CD4-positive, alpha-beta T cell treated with Interleukin-6 at 100 ng/mL for 8 hours (primary cell): ENCODE measurements at places on chromosomes 5 and 9.

DNA sequence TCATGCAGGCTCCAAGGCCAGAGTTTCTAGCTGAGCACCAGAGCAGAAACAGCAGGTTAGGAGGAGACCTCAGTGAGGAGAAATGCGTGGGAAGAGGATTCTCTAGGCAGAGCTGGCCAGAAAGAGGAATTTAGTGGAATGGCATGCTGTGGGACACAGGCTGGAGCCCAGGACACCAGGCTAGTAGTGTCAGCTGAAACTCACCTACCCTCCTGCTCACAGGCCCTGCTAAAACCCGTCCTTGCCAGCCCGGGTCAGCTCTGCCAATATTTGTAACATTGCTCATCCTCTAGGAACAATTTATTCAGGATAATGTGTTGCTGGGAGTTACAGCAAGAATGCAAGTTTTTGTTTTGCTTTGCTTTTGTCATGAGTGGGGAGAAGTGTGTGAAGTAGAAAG, 40.2 kb upstream of the AGXT2 start:
- DNase-seq, result no peak

DNA sequence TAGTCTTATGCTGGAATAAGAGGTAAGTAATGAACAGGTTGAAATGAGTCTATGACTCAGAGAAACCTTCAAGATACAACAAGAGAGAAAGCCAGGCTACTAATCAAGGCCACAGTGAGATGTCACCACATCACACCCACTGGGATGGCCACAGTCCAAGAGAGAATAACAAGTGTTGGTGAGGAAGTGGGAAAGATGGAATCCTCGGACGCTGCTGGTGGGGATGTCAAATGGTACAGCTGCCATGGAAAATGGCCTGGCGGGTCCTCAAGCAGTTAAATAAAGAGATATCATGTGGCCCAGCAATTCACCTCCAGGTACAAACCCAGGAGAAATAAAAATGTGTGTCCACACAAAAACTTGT, 41.9 kb upstream of the NEURL1B start:
- no peak for DNase-seq

DNA sequence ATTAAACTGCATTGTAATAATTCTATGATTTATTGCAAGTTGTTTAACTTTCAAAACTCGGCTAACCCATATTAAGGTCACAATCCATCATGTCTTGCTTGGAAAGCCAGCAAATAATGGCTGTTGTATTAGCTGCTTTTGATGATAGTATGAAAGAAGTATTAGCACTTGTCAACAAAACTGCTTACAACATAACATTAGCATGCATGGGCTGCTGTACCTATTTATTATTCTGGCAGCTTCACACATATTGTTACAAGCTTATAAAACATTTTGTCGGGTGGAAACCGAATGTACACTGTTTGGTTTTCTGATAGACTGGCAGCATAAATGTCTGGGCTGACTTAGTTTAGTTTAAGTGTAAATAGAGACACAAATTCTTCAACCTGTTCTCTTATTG, 378.3 kb downstream of the KIAA0825 start:
- no peak for DNase-seq

GRCh38 chr5:79171635-79172245, 60.1 kb downstream of the BHMT start:
- no peak for DNase-seq

GRCh38 chr5:11898-12297, 80.1 kb upstream of the PLEKHG4B start:
- DNase-seq, result no peak

GRCh38 chr5:96377167-96377566, 55.9 kb downstream of the PCSK1 start:
- no peak for DNase-seq

GRCh38 chr9:124800306-124801259, 23.6 kb downstream of the OLFML2A start:
- DNase-seq, result no peak

GRCh38 chr9:13279284-13280141, at the start of gene MPDZ:
Gene MPDZ (minus strand): TSS chr9:13279692. CDS start chr9:13250315, 29,377 bp downstream.
- no peak for DNase-seq

DNA sequence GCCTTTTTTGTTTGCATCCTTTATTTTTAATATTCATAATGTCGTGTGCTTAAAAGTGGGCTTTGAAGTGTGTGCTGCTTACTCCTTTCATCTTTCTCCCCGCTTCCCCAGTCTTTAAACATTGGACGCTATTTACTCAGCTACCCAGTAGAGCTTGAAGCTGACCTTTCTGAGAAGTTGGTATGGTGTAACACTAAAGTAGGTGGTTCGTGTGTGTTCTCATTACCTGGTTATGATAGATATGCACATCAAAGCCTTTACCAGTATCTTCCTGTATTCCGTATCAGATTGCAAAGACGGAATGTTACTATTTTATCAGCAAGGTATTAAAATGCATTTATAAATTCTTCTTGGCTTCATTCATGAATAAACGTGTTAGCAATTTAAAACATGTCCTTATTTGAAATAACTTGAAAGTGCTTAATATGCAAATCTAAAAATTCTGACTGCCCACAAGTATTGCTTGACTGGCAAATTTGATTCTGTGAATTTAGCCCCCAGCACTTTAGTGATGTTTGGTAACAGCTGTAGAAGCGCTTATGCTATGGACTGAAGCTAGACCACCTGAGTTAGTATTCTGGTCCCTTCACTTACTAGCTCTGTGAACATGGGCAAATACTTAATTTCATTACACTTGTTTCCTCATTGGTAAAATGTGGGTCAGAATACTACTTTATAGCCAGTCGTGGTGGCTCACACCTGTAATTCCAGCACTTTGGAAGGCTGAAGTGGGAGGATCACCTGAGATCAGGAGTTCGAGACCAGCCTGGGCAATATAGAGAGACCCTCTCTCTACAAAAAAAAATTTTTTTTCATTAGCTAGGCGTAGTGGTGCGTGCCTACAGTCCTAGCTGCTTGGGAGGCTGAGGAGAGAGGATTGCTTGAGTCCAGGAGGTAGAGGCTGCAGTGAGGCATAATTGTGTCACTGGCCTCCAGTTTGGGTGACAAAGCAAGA, 1.7 kb downstream of the RRAGA start:
- DNase-seq, result no peak

DNA sequence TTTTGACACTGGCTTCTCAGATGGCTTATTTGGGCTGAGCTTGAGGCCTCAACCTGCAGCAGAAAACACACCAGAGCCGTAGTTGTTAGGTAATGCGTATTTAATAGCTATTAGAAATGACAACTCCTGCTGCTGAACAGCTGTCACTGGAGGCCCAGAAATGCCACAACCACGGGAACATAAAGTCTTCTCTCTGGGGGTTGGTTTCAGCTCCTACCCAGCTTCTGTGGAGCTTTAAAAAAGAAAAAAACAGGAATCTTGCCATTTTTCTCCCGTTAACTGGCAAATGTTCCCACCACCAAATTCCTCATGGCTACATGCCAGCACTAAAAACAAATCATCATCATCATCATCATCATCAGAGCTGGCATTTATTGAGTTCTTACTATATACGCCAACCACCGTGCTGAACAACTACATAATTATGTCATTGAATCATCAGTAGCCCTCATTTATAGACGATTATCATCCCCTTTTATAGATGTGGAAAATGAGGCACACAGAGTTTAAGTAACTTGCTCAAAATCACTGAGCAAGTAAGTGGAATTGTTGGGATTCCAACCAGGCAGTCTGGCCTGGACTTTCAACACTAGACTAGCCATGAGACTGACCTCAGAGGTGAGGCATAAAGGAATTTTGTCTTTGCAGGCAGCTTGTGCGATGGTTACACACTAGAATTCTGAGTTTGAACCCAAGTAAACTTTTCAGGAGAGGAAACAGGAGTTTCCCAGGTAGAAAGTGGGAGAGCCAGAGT, 185.3 kb upstream of the WWC1 start:
- no peak for DNase-seq

GRCh38 chr5:149079883-149080282, 17.0 kb upstream of the SH3TC2 start:
- no peak for DNase-seq

- no peak for DNase-seq
Measured at GRCh38 chr5:98705841-98706240, 67.6 kb upstream of the RGMB start.

- no peak for DNase-seq
Measured at GRCh38 chr5:73433982-73434342, 14.6 kb downstream of the FOXD1 start.

DNA sequence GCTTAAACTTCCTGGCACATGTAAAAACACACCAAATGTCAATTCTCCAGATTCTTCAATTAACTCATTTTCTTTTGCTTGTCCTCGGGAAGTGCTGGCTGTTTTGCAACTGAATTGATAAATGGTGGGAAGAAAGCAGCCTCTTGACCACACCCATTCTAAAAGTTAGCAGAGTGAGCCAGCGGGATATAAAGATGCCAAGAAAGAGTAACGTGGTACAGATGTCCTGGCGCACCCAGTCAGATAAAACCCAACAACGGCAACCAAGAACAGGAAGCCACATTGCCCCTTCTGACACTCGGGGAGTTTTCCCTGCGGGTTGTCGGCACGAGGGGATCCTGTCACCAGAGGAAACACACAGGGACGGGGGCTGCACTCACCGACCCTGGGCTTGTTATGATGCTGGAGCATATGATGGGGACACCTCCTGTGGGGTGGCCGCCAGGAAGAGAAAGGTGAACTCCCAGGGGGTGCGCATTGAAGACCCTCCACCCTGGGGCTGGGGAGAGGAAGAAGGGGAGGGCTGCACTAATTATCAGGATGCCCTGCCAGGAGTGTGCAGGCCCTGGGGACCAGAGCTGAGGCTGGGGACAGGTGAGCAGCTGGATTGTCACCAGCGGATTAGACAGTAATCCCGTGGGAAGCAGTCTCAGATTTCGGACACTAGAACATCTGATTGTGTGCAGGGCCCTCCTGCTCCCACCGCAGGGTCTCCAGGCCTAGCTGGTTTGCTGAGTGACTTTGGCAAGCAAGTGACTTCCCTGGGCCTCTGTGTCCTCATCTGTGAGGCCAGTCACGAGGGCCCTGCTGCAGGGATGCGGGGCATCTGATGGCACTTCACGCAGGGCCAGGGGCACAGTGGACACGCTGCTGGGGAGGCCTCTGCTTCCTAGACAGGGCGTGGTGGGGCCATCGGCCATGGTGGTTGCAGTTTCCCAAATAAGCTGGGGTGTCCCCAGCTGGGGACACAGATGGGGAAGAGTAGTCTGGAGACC, 59.2 kb downstream of the CRB2 start:
- DNase-seq, result no peak

DNA sequence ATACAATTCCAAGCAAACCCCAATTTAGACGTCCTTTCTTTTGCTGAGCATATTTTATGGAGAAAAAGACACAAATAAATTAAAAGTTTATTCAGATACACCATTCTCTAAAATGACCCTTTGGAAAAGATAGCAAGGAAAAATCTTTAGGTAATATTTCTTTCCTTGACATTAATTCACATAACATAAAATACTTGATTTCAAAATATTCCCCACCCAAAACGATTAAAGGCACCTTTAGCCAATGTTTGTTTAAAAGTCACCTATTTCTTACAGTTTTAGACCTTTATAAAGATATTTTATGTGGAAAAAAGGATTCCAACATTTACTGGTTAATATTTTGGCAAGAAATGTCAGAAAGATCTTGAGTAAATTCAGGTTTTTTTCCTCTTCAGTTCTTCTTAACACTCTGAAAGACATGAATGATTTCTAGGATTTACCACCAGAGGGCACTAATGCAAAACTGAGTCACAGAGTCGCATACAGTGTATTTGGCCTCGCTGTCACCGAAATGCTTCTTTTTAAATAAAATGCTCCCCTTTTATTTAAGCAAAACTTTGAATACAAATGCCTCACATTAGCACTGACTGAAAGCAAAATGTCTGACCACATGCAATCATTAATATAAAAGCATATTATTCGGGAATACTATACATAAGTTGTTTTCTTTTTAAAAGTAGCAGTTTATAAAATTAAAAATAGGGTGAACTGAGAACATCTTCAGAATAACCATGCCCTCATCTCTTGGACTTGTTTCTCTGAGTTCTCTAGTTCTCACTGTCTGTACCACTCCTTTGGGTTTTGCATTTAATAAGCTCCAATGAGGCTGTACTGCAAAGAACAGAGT, 122.5 kb downstream of the SLC1A3 start:
- DNase-seq, result peak; percentile 59

GRCh38 chr9:105439428-105439827, 8.4 kb upstream of the FSD1L start:
- no peak for DNase-seq

DNA sequence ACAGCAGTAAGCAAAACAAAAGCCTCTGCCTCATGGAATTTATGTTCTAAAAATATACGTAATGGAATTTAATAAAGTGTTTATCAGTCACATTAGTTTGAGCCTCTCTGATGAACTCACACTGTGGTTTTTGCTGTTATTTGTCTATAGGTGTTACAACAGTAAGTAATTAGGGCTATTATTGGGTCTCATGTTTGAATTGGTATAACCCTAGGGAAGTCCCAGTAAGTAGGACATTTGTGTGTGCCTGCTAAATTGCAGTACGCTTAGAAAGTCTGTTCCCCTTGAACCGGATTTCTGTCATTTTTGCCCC, 197.6 kb downstream of the NR3C1 start:
- DNase-seq, result no peak

DNA sequence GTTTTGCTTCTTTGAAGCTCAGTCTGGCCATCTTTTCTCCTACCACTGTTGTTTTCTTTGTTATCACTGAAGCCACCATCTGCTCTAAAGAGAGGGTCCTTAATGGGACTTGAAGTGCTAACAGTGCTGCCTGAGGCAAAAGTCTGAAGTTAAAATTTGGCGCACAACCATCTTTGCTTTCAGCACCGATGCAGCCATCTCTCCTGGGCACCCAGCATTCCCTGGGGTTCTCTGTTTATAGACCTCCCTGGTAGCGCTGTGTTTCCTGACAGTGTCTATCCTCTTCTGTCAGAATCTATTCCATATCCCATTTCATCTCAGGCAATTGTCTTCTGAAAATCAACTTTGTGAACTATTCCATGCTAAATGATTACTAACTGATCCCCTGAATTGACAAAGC, 491.5 kb upstream of the MPDZ start:
- no peak for DNase-seq

GRCh38 chr5:131252824-131253171, 11.1 kb upstream of the CDC42SE2 start:
- DNase-seq, result peak; percentile 88

DNA sequence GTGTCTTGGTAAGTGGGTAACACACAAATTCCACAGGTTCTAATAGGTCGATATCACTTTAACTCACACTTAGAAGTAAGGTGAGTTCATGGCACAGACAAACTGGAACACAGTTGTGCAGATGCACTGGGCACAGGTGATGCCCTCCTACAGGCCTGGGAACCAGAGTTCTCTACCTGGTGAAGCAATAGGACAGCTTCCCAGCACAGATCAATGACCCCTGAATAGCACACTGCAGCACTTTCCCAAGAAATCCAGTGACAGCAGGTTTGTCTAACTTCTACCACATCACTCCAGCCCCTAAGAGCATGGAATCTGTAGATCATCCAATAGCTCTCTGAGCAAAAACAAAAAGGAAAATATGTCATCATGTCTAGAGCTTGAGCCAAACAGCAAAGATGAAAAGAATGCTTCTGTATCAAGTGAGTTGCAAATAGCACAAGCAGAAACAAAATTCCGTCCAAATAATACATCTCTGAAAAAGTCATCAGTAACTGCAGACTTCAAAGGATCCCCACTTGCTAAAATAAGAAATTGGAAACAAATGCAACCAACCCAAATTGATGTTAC, 33.5 kb downstream of the MOCS2 start:
- no peak for DNase-seq
